ENCODE measurements at places on chromosomes 12 and 14.
A peak's percentile ranks its signal among the peaks of the same experiment; 100 is the strongest.

GRCh38 chr14:33880330-33880729 is 70.5 kb downstream of the EGLN3 start:
- no peak for DNase-seq

GRCh38 chr14:72503271-72503670 is 390.6 kb downstream of the DPF3 start:
- DNase-seq = no peak

GRCh38 chr14:92655419-92656201 is 92.8 kb downstream of the LGMN start:
- no peak for DNase-seq

DNA sequence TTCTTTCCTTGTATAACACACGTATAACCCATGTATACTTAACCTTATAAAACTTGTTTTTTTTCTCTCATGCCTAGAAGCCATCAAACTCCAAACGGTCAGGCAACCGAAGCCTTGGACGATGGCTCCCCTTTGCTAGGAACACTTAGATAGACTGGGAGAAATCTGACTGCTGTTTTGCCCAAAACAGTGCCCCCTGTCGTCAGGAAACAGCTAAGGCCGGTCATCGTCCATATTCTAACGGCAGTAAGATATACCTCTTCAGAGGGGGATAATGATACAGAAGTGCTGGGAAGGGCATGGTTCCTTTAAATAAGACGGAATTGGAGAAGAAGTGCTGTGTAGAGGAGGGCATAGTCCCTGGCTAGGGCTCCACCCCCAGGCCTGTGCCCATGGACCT is 130.5 kb downstream of the SLC41A2 start:
- no peak for DNase-seq

GRCh38 chr14:56549721-56550120 is 29.9 kb upstream of the TMEM260 start:
- no peak for DNase-seq

- DNase-seq = no peak
Measured at GRCh38 chr12:14356147-14356546, 9.3 kb upstream of the ATF7IP start.

GRCh38 chr14:51575349-51576116 is 76.2 kb upstream of the FRMD6 start:
- DNase-seq = no peak

DNA sequence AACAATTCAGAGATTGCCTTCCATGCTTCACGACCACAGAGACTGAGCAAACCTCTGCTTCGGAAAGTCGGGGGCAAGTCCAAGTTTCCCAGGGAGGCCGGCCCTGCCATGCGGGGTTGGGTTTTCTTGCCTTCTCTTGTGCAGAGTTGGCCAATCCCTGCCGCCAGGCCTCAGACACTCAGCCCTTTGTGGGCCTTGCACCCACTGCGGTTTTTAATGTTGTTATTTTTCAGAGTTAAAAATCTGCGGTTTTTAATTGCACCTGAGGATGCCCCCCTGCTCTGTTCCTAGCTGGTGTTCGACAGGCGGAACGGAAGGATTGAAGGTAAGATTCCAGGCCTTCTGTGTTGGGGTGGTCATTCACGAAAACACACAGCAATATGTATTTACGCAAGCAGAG is 108.7 kb downstream of the CALM1 start:
- peak; percentile 56 for DNase-seq
